Ammon's horn (tissue), 1 donor: ENCODE measurements at places on chromosomes 1 and 21.

DNA sequence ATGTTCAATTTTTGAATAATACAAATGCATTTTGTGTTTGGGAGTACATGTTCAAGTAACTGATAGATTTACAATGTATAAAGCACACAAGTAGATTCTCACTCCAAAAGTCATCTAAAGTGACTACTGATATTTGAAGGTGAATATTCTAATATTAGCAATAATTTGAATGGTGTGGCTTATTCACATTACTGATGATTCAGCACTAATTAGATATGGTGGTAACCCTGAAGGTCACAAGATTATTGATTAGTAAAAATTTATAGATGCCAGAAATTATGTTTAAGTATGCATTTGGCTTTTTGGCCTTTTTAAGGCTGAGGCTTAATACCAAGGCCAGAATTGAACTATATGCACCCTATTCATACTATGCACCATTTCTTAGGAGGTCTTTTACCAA, 52.4 kb upstream of the TENT5C start:
- no peak for DNase-seq

GRCh38 chr1:230504310-230504709, 78.2 kb upstream of the PGBD5 start:
- no peak for DNase-seq

- peak; percentile 82 for DNase-seq
Measured at GRCh38 chr1:26723013-26723991, 27.5 kb downstream of the ARID1A start.

DNA sequence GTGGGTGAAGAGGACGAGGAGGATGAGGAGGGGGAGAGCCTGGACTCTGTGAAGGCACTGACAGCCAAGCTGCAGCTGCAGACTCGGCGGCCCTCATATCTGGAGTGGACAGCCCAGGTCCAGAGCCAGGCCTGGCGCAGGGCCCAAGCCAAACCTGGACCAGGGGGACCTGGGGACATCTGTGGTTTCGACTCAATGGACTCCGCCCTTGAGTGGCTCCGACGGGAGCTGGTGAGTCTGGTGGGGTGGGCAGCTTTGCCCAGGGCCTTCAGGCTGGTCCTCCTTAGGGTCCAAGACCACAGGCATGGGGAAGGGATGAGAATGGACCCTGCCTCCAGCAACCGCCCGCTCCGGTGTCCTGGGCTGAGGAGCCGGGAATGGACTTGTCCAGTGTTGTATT, 430 bp downstream of the FAM167B start:
- no peak for DNase-seq

- DNase-seq, result peak; percentile 29
Measured at GRCh38 chr21:17495680-17496079, 17.2 kb upstream of the CXADR start.

DNA sequence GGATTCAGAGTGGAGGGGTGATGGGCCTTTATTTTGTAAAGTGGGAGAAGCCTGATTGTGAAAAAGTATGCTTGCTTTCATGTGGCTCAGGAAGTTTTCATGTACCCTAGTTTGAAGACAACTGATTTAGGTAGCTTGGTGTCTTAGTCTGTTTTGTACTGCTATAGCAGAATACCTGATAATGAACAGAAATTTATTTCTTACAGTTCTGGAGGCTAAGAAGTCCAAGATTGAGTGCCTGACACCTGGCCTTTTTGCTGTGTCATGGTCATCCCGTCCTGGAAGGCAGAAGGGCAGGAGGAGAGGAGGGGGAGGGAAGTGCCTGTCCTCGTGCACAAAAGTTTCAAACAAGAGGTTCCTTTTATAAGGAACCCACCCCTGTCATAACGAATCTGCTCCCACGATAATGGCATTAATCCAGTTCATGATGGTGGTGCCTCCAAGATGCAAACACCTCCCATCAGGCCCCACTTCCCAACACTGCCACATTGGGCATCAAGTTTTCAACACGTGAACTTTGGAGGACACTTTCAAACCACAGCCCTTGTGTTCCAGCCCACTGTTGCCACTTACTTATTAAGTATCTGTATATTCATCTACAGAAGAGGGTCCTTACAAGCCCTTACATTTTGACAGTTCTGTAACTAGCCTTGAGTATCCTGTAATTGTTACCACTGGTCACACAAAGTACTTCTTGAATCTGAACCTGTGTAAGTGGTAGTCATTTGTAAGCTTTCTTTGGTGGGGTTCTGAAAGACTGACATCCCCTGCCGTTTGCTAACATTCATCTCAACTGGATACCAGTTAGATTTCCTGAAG, 9.5 kb downstream of the UCK2 start:
- no peak for DNase-seq

GRCh38 chr1:218365226-218365999, 20.3 kb downstream of the TGFB2 start:
- peak; percentile 60 for DNase-seq

DNA sequence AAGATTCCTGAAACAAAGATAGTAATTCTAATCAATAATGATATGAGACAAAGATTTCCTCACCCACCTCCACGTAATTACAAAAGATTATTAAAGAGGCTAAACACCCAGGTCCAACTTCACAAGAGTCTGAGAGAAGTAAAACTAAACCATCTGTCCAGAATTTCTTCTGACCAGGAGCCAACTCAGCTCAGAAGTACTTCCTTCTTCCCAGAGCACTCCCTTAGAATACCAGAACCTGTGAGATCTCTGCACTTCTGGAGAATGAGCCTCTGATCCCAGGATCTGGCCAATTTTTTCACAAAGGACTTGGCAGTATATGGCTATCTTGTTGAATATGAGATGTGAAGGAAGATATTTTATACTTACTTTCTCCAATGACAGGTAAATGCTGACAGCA, 120.6 kb upstream of the PALMD start:
- no peak for DNase-seq

DNA sequence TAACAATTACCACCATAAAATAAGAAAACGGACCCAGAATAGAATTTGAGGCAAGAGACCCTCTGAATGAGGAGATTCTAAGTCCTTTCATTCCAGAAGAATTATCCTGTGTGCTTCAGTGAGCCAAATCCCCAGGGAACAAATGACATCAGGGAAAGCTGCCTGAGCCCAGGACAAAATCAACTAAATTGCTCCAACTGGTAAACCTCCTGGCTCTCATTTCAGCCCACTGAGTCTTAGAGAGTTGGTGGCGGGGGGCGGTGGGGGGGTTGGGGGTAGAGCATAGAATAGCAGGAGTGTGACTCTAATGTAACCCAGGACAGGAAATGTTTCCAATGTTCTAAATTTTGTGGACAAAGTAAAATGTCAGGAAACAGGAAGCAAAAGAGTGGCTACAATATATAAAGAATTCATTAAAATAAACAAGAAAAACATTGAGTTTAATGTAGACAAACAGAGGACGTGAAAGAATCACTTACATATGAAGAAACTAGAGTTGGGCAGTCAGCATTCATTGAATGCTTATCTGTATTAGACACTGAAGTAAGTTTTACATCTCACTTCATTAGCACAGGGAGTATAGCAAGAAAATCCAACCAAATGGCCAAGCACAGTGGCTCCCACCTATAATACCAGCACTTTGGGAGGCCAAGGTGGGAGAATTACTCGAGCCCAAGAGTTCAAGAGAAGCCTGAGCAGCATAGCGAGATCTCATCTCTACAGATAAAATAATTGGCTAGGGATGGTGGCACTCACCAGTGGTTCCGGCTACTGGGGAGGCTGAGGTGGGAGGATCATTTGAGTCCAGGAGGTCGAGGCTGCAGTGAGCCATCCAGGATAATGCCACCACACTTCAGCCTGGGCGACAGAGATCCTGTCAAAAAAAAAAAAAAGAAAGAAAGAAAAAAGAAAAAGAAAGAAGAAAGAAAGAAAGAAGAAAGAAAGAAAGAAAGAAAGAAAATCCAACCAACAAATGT, 75.1 kb downstream of the DHRS3 start:
- no peak for DNase-seq

DNA sequence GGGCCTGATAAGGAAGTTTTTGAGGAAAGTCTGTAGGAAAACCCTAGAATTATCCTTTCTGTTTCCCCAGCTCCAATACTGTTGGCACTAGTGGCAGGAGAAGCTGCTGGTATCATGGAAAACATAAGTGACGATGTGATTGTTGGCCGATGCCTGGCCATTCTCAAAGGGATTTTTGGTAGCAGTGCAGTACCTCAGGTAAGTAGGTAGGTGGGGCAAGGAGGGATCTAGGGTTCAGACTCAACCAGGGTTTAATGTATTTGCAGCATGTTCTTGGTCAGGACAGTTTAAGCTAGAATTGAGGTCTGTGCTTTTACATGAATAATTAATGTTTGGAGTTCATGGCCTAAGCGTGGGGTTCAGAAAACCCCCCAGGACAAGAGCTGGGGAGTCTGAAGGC, 62.1 kb downstream of the KDM1A start:
- DNase-seq, result no peak

DNA sequence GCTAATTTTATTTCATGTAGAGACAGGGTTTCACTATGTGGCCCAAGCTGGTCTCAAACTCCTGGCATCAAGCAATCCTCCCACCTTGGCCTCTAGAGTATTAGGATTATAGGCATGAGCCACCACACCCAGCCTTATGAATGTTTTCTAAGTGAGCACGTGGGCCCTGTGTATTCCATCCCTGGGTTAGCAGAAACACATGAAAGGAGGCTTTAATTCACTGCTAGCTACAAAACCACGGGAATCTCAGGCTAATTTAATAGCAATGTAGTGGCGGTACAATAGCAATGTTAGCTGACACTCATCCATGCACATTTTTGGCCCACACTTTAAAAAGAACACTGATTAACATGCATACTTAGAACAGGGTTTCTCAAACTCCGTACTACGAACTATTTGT, 32.0 kb downstream of the VTCN1 start:
- DNase-seq, result no peak

DNA sequence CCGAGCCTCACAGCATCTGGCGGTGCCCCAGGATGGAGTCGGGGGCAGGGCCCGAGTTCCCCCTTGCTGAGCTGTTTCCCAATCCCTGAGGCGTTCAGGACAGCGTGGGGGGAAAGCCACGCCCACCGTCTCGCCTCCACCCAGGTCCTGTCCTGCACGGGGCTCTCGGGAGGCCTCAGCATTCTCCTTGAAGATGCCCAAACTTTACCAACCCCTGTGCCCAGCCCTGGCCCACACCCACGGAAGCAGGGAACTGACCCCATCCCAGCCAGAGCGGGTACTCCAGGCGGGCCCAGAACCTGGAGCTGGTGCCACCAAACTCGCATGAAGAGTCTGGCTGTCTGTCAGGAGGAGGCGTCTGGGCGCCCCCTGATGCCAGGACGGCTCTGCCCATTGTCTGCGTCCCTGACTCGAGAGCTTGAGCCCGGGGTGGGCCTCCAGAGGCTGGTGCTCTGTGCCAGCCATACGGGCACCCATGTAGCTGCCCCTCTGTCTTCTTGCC, 35.3 kb upstream of the POFUT2 start:
- no peak for DNase-seq

DNA sequence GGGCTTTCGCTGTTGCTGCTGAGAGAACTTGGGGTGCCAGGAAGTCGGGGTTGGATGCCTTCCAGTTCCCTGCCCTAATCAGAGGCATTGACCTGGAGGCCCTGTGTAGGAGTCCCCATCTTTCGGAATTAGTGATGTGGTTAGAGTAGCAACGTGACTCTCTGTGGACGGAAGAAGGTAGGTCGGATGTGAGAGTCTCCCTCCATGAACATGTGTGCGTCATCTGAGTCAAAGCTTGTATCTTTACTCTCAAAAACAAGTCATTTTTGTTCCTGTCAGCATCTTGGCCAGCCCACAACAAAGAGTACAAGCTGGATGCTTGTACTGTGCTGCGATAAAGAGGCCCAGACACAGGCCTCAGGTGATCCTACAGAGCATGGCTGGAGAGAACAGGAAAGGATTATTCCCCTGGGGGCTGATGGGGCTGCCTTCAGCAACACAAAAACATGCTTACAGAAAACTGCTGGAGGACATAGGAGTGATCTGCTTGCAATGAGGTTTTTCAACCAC, 31.0 kb upstream of the IL10 start:
- no peak for DNase-seq

GRCh38 chr1:187245201-187245600, 416.5 kb downstream of the PLA2G4A start:
- DNase-seq, result no peak

GRCh38 chr1:84851839-84852238, 41.2 kb downstream of the LPAR3 start:
- DNase-seq, result no peak

GRCh38 chr1:43934101-43934985, 742 bp downstream of the ARTN start:
- DNase-seq, result peak; percentile 70

GRCh38 chr1:64887689-64888217, 78.6 kb downstream of the JAK1 start:
- no peak for DNase-seq

- DNase-seq, result no peak
Measured at GRCh38 chr21:42654179-42654912, 925 bp downstream of the PDE9A start.

DNA sequence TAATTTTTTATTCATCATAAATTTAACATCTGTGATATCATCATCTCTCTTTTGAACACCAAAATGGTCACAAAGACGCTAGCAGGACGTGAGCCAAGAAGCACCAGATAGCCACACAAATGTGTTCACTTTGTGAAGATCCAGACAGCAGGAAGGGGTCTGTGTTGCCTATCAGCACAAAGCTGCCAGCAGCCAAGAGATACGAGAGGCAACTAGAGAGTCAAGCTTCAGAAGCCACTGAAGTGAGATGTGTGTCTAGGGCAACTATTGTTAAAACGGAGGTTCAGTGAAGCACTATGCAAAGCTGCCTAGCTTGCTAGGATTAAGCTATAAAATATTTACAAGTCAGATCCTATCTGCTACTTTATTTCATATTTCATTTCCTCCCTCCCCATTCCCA, 45.3 kb downstream of the NDC1 start:
- no peak for DNase-seq

GRCh38 chr1:244137725-244138124, 86.6 kb downstream of the ZBTB18 start:
- DNase-seq, result peak; percentile 13

GRCh38 chr1:37949524-37950152, 2.8 kb upstream of the INPP5B start:
- no peak for DNase-seq

DNA sequence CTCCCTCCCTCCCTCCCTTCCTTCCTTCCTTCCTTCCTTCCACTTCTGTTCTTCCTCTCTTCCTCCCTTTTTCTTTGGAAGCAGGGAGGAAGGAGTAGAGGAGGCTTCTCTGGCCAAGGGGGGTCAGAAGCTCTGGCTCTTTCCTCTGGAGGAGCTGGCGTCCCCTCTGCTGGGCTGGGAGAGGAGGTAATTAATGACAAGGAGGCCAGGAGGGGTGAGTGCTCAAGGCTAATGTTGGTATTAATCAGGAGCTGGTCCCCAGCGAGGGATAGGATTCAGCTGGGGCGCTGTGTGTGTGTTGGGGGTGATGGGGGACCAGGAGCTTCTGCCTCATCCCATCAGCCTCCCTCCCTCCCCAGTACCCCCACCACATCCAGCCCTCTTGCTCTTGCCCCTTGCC, 6.2 kb upstream of the PEAR1 start:
- no peak for DNase-seq

- no peak for DNase-seq
Measured at GRCh38 chr21:26389971-26390641, 183.0 kb downstream of the CYYR1 start.
